ENCODE measurements at places on chromosomes 7 and 10.

GRCh38 chr7:102455596-102455995, 9.1 kb downstream of the ALKBH4 start:
- no peak for DNase-seq

DNA sequence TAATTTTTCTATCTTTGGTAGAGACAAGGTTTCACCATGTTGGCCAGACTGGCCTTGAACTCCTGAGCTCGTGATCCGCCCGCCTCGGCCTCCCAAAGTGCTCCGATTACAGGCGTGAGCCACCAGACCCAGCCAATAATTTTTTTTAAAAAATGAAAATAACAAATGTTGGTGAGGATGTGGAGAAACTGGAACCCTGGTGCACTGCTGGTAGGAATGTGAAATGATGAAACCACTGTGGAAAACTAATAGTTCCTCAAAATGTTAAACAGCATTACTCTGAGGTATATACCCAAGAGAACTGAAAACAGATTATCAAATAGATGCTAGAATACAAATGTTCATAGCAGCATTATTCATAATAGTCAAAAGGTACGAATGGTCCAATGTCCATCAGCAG, 23.0 kb upstream of the YWHAG start:
- no peak for DNase-seq

DNA sequence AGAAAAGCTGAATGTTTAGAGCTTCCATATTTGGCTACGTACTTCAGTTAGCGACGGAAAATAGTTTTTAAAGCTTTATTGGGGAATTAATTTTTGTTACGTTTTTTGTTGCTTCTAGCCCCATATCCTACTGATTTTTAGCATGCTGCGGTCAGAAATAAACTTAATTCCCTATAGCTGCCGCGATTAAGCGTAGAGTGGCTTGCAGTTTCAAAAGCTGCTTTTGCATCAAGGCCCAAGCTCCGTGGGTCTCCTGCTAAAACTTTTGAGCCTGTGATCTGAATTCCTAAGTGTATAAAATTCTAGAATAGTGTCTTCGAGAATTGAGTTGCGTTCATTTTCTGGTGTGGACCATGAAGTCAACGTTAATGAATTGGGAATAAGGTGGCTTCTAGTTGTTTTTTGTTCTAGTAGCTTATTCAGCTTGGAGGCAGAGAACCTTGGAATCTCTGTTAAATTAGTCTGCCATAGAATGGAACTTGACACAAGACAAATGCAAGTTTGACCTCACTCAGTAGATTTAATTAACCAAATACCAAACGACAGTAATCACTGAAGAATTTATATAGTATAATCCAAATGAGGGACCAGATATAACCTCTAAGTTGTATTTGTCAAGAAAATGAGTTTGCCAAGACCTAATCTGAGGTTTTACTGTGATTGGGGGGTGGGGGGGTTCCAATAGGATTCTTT, 977 bp downstream of the CALU start:
- DNase-seq: no peak

DNA sequence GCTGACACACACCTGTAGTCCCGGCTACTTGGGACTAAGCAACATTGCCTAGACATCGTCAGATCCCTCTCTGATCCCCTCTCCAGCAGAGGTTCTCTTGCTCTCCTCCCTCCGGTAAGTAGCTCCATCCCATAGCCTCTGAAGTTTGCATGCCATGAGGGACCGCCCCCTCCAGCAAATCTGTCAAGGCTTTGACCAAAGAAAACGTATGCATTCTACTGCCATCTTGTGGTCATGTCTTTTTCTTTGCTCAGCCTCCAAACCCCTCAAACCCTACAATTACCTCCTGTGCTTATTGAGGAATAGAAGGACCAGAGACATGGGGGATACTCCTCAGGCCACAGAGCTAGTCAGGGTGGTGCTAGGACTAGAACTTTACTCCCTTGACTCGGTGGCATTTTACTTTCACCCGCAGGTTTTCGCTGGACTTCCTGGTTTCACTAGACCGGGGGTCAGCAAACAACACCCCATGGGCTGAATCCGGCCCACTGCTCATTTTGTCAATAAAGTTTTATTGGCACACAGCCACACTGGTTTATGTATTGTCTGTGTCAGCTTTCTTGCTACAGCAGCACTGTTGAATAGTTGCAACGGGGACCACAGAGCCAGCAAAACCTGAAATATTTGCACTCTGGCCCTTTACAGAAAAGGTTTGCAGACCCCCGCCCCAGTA, 202.6 kb upstream of the FOXK1 start:
- DNase-seq: peak; percentile 69

GRCh38 chr10:78260680-78261079, 227.0 kb downstream of the RPS24 start:
- no peak for DNase-seq

DNA sequence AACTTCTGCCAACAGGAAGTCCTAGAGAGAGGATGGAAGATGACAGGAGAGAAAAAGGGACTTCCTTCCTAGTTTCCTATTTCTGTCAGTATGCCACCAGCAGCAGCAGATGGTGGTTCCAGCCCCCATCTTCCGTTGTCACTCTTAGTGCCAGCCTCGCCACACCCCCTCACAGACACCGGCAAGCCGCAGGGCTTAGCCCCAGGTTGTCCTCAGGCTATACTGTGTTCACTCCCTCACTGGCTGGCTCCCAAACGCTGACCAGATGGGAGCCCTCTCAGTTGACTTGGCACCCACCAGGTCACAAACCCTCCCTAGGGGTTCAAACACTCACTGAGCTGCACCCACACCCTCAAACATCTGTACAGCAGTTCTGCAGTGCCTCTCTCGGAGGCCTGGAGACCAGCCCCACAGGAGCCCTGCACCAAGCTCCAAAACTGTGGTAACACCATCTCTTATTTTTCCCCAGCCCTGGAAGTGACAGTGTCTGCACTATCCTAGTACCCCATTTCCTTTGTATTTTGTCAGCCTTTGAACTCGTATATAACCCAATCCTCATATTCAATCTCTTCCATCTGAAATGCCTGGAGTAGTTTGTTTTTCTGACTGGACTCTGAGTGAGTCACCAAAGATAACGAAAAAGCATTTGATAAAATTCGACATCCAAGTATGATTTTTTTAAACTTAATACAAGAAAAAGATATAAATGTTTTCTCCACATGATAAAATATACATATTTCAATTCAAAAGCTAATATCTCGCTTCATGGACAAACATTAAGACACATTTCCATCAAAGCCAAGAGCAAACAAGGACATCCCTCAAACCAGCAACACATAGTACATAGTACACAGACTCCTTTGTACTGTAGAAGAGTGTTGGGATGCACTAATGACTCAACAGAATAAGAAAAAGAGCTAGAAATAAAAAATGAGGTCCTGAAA, 34.5 kb downstream of the SMURF1 start:
- DNase-seq: peak; percentile 61

DNA sequence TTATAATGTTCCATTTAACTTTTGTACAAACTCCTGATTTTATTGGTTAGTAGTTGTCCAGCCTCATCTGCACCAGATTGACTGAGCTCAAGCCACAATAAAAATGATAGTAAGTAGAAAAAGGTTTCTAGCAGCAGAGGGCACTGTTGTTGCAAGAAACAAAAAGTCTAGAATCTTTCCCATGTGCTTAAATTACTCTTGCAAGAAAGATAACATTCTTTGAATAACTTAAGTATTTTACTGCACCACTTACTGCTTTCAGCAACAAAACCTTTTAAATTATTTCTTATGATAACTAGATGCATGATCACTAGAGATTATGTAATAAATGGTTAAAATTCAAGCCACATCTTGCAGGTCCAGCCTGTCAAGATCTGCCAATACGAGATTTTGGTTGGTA, 27.0 kb downstream of the LMOD2 start:
- DNase-seq: peak; percentile 40
